ENCODE measurements at places on chromosomes 1 and 21.

- no peak for DNase-seq
Measured at GRCh38 chr1:246066573-246066972, 440.5 kb downstream of the SMYD3 start.

DNA sequence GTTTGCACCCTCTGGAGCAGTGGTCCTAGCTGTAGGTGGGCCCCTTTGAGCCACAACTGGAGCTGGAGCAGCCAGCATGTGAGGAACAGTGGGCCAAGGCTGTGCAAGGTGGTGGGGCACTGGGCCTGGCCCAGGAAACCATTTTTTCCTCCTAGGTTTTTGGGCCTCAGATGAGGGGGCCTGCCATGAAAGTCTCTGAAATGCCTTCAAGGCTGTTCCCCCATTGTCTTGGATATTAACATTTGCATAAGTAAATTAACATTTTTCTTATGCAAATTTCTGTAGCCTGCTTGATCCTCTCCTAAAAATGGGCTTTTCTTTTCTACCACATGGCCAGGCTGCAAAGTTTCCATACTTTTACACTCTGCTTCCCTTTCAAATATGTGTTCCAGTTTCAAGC lies 212.0 kb downstream of the NTNG1 start:
- DNase-seq = no peak

DNA sequence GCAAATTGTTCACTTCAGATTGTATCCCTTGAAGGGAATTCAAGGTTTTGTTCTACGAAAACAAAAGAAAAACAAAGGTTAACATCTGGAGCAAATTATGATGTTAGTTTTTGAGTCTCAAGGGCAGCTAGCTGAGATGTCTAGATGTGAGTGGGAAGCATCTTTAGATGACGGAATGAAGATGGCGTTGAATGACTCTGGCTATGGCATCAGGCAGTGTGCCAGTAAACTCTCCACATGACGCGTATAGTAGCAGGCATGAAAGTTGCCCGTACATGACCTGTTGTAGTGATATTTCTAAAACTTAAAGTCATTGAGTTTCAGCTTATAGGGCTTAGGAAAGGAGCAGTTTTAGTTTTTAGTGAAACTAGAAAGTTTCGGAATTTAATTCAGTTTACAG lies 12.3 kb upstream of the SDC3 start:
- DNase-seq = no peak

DNA sequence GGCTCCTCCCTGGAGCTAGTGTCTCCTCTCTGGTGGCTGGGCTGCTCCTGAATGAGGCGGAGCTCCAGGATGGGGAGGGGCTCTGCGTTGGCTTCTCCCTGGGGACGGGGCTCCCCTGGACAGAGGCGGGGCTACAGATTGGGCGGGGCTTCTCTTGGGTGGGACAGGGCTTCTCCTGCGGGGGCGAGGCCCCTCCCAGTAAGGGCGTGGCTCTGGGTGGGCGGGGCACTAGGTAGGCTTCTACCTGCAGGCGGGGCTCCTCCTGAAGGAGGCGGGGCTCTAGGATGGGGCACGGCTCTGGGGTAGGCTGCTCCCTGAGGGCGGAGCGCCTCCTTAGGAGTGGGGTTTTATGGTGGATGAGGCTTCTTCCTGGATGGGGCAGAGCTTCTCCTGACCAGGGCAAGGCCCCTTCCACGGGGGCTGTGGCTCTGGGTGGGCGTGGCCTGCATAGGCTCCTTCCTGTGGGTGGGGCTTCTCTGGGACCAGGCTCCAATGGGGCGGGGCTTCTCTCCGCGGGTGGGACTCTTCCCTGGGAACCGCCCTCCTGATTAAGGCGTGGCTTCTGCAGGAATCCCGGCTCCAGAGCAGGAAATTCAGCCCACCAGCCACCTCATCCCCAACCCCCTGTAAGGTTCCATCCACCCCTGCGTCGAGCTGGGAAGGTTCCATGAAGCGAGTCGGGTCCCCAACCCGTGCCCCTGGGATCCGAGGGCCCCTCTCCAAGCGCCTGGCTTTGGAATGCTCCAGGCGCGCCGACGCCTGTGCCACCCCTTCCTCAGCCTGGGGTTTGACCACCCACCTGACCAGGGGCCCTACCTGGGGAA lies 22.7 kb upstream of the ARF1 start:
- no peak for DNase-seq

GRCh38 chr1:228393268-228393701 lies 13.3 kb downstream of the TRIM11 start:
- DNase-seq = peak; percentile 41

GRCh38 chr1:93489756-93490155 lies 41.8 kb downstream of the FNBP1L start:
- DNase-seq = no peak

- DNase-seq = no peak
Measured at GRCh38 chr1:7409278-7409677, 361.8 kb upstream of the VAMP3 start.

DNA sequence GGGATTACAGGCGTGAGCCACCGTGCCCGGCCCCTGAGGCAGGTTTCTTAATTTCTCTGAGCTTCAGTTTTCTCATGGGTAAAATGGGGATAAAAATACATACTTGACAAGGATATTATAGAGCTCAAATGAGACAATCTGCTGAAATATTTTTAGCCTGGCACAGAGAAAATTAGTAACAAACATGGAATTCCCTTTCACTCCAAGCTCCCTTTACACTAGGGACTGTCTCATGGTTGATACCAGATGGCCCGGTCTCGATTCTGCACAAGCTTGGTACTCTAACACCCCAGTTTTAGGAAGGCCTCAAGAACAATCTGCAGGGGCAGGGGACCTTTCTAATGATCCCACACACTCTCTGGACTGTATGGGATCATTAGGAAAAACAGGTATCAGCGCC lies 671.7 kb downstream of the SMYD3 start:
- DNase-seq = no peak

DNA sequence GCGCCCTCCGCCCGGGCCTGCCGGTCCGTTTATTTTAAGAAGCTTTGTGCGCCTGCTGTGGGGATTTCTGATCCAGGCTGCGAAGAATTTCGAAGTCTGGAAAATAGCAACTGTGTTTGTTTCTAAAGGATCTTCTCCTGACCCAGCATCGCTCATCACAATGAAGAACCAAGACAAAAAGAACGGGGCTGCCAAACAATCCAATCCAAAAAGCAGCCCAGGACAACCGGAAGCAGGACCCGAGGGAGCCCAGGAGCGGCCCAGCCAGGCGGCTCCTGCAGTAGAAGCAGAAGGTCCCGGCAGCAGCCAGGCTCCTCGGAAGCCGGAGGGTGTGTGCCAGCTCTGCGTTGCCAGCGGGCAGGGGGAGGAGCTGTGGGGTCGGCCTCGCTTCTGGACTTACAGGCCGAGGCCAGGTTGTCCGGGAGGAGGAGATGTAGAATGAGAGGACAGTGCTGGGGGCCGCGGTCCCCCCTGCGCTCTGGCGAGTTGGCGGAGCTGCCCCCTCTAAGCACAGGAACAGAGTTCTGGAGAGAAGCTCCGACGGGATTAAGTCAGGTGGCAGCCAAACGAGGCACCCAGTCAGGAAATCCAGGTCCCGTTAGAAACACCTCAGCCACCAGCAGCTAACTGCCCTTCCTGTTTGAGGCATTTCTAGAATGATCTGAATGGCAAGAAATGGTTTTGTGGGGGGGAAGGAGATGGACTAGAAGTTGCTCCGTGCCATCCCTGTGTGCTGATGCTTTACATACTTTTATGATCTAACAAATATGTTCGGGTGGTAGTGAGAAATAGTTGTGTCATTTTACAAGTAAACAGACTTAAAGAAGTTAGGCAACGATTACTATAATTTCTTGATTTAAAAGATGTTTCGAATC lies 948 bp downstream of the TXLNA start:
- peak; percentile 48 for DNase-seq

DNA sequence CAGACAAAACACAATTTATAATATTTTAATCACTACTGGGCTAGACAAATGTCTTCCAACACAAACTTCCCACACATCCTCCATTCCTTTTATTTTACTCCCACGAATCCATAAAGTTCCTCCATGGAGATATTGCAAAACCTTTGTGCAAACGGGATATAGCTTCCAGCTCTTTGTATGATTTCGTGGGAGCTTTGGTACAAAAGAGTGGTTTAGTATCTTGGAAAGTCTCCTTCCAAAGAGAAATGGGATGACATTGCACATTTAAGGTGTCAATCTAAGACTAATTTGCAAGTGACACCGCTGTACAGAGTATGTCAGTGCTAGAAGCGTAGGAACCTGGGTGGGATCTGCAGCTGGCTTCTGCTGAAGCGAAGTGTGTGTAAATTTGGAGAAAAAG lies 455.2 kb upstream of the RUNX1 start:
- no peak for DNase-seq

GRCh38 chr1:22379566-22379965 lies 72.1 kb upstream of the ZBTB40 start:
- no peak for DNase-seq

GRCh38 chr1:91884459-91885212 lies 1.3 kb downstream of the TGFBR3 start:
- peak; percentile 34 for DNase-seq

DNA sequence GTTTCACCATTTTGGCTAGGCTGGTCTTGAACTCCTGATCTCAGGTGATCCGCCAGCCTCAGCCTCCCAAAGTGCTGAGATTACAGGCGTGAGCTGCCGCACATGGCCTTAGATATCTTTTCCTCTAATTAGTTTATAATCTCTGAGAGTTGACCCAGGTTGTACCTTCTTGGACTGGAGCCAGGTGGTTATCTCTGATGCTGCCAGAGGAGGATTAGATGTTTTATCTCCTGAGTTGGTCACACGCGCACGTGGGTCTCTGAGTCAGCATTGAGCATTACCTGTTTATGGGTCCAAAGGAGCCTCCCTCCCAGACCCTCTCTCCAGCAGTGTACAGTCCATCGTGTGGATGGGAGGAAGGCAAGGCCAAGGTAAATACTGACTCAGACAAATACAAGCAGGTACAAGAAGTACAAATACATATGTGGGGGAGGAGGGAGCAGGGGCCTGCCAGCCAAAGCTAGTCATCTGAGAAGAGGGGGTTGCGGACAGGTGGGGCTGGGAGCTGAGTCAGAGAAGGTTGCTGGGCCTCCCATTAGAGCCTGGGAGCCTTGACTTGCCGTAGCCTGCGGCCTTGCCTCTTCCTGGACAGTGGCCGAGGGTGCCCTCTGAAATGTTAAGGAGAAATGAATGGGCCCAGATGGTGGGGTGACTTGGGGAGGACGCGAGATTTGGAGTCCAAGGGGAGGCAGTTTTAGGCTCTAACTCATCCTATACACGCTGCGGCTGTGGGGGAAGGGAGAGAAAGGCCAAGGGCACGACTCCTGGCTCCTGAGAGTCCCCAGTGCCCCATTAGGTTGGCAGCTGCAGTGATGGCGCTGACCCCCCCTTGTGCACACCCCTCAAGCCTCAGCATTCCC lies 13.1 kb downstream of the IL6R start:
- no peak for DNase-seq

- DNase-seq = no peak
Measured at GRCh38 chr1:197440715-197441114, 172.7 kb downstream of the CRB1 start.

- DNase-seq = no peak
Measured at GRCh38 chr1:160837558-160838205, 25.0 kb downstream of the CD244 start.

DNA sequence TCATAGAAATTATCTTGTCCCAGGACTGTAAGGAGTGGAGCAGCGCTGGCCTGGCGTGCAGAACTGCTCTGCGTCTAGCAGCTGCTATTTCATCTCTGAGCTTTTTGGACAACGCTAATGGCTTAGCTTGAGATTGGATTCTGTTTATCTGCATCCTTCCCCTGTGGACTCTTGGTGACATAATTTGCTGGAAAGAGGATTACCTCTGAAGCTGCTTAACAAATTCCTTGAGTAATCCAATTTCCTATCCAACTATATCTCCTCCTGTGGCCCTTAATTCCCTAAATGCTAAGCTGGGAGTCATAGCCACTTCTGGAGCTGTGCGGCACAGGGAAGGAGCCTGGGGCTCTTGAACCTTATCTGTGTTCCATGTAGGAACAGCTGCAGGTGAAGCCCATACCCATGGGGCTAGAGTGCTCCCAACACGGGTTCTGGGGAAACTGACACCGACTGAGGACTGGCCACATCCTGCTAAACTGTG lies 43.2 kb downstream of the IL6R start:
- no peak for DNase-seq

GRCh38 chr1:5664081-5664768 lies 328.0 kb downstream of the NPHP4 start:
- DNase-seq = no peak

DNA sequence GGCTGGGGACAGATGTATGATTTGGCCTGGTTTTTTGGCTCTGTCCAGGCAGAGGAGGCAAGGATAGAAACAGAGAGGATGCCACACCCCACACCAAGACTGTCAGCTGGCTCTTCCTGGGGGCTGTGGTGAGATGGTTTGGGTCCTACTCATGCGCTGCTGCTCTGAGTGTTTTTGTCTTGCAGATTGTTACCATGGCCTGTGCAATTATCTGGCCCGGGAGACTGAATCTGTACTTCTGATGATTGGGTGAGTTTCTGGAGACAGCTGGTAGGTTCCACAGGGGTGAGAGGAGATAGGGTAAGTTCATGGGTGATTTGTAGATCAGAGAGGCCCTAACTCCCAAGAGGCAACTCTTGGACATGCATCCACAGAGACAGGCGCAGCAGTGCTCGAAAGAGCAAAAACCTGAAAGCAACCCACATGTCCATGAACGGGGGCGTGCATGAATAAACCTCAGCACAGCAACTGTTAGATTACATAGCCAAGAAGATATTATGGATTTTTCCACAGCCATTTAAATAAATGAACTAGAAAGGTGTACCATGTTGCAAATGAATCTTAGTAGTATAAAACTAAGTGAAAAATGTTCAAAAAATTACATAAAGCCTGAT lies 17.8 kb downstream of the AADACL4 start:
- DNase-seq = no peak

DNA sequence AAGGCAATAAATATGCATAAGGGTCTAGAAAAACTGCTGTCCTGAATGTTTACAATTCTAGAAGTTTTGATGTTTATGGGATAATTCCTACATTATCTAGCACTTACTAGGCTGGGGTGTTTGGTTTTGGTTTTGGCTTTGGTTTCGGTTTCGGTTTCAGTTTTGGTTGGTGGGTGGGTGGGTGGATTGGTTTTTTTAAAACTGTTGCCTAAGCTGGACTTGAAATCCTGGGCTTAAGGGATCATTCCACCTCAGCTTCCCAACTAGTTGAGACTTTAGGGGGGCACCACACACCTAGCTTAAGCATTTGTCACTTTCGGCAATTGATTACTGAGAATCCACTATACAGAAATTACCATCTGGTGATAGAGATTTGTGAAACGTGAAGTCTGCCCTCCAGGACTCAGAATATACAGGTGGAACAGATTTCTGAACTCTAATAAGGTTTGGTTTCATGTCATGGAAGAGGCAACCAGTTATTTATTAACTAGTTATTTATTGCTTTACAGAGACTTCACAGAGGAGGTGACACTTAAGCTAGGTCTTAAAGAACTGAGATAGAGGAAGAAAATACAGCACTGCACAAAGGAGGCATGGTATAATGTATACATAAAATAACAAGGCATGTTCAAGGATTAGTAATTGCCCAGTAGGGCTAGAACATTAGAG lies 69.6 kb downstream of the PIK3R3 start:
- DNase-seq = no peak
